ENCODE measurements at places on chromosomes 7 and 10. TPM values are rescaled to one million over a fixed set of nuclear protein-coding genes. Genes with fewer than 3 reads are reported as not detected.

Gene NPSR1
- not detected for total RNA-seq

Gene BCCIP
- 43.5 TPM for total RNA-seq

Gene CFTR
- not detected for total RNA-seq

Gene ERVW-1
- total RNA-seq, result not detected

Gene GBX1
- not detected for total RNA-seq

Gene EPO
- not detected for total RNA-seq

Gene CPA2
- not detected for total RNA-seq

Gene SNX10
- total RNA-seq, result 33.6 TPM

Gene HHEX
- 155 TPM for total RNA-seq

Gene DENND2A
- not detected for total RNA-seq

Gene HOXA4
- total RNA-seq, result 0.24 TPM

Gene HTR5A
- total RNA-seq, result not detected

Gene HKDC1
- not detected for total RNA-seq

Gene PPP1R3C
- not detected for total RNA-seq

Gene TAS2R41
- total RNA-seq, result not detected

Gene MMP21
- total RNA-seq, result 0.15 TPM

Gene CLEC2L
- total RNA-seq, result not detected

Gene MRC1
- total RNA-seq, result 0.44 TPM

Gene LRRC18
- total RNA-seq, result not detected

Gene CFAP69
- 0.29 TPM for total RNA-seq

Gene POM121C
- 78.3 TPM for total RNA-seq

Gene NEUROD6
- total RNA-seq, result not detected

Gene PLXNA4
- not detected for total RNA-seq

Gene OPALIN
- total RNA-seq, result not detected

Gene SLC26A3
- total RNA-seq, result not detected

Gene GIMAP6
- 0.39 TPM for total RNA-seq

Gene CALML3
- total RNA-seq, result not detected

Gene INMT
- total RNA-seq, result 0.15 TPM

Gene GPR26
- total RNA-seq, result not detected

Gene STAM
- 31.6 TPM for total RNA-seq

Gene LIPF
- not detected for total RNA-seq

Gene PHTF2
- 44.8 TPM for total RNA-seq

Gene TAS2R3
- total RNA-seq, result 9.5 TPM

Gene SYT15
- 1.1 TPM for total RNA-seq

Gene BET1
- 40.7 TPM for total RNA-seq

Gene TMEM26
- total RNA-seq, result not detected

Gene AKR1C1
- not detected for total RNA-seq

Gene NUPR2
- not detected for total RNA-seq

Gene CRPPA
- total RNA-seq, result 0.87 TPM

Gene ATOH7
- not detected for total RNA-seq

Gene NME8
- not detected for total RNA-seq

Gene STEAP2
- not detected for total RNA-seq

Gene CALN1
- not detected for total RNA-seq

Gene CFAP58
- total RNA-seq, result not detected

Gene DDC
- not detected for total RNA-seq

Gene STRIP2
- 0.39 TPM for total RNA-seq

Gene COL17A1
- not detected for total RNA-seq

Gene TEX36
- total RNA-seq, result not detected

Gene TLX1
- total RNA-seq, result not detected

Gene AGAP6
- total RNA-seq, result 26.3 TPM

Gene SCIN
- 0.49 TPM for total RNA-seq

Gene CHN2
- 0.86 TPM for total RNA-seq

Gene PPP1R17
- total RNA-seq, result 0.20 TPM

Gene HOXA11
- total RNA-seq, result not detected

Gene FFAR4
- not detected for total RNA-seq

Gene MBL2
- total RNA-seq, result not detected

Gene CDC123
- 62.0 TPM for total RNA-seq

Gene CNTNAP2
- 7.4 TPM for total RNA-seq

Gene BTBD16
- total RNA-seq, result not detected

Measured in B cell (primary cell).